Stimulated activated CD8-positive, alpha-beta memory T cell treated with anti-CD3 and anti-CD28 coated beads, Interleukin-7, amount 100 ng/mL, for 24 hours (primary cell): ENCODE measurements at places on chromosomes 3 and 15.

DNA sequence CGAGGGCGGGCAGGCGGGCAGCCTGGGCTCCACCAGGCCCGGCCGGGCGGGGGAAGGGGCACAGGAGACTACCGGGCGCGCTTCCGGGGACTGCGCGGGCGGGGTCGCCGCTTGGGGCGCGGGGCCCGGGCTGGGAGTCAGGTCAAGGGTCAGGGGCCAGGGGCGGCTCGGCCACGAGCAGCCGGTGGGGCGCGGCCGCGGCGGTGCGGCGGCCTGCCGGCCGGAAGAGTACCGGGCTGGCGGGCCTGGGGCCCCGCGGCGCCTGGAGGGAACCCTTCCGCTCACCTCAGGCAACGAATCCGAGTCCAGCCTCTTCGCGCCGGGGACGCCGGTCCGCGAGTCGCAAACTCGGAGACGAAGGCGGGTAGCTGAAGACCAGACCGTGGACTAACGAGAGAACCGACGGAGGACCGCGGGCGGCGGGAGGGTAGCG lies 225 bp downstream of the RHOA start:
- DNase-seq = no peak

DNA sequence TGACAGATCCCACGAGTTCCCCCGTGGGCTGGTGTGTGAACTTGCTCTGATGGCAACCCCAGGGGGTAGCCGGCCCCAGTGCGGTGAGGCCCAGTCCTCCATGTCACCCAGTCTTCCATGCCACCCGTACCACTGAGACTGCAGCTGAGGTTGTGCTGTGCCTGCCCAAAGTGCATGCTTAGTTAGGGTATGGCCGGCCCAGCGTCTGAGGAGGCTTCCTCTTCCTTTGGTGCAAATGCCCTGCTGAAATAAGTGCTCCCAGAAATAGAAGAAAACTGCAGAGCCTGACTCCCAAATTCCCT lies 31.5 kb downstream of the MGLL start:
- DNase-seq = no peak

- DNase-seq = no peak
Observed at GRCh38 chr3:23806534-23807423, 1.0 kb downstream of the UBE2E1 start.

- DNase-seq = no peak
Observed at GRCh38 chr3:30685267-30685667, 78.9 kb downstream of the TGFBR2 start.

- DNase-seq = no peak
Observed at GRCh38 chr15:28191832-28192231, 92.7 kb upstream of the OCA2 start.

DNA sequence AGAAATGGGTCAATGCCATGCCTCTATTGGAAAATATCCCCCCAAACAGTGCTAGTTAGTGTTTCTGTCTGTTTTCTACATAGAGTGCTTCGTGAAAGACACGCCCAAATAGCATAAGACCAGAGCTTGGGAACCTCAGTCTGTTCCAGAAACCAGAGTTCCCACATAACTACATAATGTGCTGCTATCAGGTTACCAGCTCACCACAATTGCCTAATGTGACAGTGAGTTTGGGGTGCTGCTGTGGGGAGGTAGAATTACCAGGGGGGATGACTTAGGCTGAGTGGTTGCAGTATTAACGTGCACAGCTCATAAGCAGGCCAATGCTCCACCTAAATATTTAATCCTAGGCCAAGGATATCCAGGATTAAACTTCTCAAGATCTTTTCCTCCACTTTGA lies 39.2 kb downstream of the DUT start:
- no peak for DNase-seq

DNA sequence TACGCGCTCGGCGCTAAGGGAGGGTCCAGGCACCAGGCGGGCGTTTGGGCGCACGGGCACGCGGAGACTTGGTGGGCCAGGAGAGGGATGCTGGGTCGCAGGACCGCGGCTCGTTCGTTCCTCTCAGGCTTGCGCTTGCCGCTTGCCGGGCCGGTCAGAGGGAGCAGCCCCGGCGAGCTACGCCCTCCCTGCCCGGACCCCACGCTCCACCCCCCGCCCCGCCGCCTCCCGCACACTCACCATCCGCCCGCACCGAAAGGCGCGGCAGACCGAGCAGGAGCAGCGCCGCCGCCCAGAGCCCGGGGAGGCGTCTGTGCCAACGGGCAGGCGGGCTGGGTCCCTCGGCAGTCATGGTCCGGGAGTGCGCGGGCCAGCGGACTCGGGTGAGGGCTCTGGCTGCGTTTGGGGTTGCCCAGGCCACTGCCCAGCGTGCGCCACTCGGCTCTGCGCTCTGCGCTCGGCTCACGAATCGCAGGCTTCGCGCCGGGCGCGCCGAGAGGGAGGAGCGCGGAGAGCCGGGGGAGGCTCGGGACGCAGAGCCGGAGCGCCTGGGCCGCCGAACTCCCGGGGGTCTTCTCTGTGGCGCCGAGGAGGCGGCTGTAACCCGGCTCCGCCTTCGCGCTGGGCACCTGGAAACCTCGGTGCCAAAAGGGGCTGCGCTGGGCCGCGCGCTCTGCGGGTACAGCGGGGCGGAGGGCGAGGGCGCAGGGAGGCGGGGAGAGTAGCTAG lies at the start of gene SUSD5:
TSS of gene SUSD5 (minus strand) at position 365 of the 729 bp plus-strand sequence. CDS start at position 352, 13 bp downstream.
- no peak for DNase-seq

- DNase-seq = no peak
Observed at GRCh38 chr3:108208831-108209230, 13.4 kb downstream of the IFT57 start.

GRCh38 chr3:71681224-71681668 lies 44.0 kb downstream of the EIF4E3 start:
- DNase-seq = no peak

GRCh38 chr15:75061272-75061671 lies 37.9 kb downstream of the PPCDC start:
- no peak for DNase-seq

- DNase-seq = no peak
Observed at GRCh38 chr3:30659270-30660130, 53.1 kb downstream of the TGFBR2 start.

DNA sequence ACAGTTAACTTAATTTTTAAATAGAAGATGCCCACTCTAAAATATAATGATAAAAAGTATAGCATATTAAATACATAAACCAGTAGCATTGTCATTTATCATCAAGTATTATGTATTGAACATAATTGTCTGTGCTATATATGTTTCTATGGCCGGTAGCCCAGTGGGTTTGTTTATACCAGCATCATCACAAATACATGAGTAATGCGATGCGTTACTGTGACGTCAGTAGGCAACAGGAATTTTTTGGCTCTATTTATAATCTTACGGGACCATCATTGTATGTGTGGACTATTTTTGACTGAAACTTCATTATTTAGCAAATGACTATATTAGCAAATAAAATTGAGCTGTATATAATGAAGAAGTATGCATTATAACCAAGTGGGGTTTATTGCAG lies 82.1 kb downstream of the FLNB start:
- no peak for DNase-seq

GRCh38 chr15:51380999-51381806 lies 39.7 kb downstream of the GLDN start:
- DNase-seq = no peak

DNA sequence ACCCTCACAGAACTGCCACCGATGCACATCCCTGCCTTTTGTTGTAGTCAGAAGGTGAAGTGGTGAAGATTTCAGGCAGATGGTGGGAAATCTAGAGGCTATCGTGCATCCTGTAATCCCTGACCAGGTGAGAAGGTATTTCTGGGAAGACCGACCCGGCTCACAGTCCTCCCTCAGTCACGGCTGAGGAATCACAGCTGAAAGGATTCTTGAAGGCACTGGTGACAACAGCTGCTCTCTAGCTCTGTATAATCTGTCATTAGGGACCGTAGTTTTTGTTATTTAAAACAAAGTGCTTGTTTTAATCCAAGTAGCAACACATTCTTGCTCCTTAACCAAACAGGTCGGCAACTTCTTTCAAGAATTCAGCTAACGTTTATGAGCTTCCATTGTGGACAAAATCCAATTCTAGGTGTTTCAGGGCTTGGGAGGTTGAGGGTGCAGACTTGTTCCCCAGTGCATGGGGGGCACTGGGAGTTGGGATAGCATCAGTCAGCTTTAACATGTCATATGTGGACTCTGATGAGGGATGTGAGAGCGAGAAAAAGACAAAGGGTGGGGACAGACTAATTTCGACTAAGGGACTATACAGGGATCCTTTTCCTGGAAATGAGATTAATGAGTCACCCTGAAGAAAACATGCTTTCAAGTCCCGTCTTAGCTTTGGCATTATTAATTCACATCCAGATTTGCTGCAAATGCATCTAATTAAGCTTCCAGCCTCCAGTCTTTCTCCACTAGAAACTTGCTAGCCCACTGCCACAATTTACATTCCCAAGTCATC lies 141.0 kb upstream of the RASGRP1 start:
- DNase-seq = no peak

- no peak for DNase-seq
Observed at GRCh38 chr15:89665449-89666181, 10.3 kb upstream of the KIF7 start.
